Activated T-cell treated with anti-CD3 and anti-CD28 coated beads, Interleukin-2, amount 50 U/mL, for 1 hour (primary cell): ENCODE measurements at places on chromosomes 7 and 10.

DNA sequence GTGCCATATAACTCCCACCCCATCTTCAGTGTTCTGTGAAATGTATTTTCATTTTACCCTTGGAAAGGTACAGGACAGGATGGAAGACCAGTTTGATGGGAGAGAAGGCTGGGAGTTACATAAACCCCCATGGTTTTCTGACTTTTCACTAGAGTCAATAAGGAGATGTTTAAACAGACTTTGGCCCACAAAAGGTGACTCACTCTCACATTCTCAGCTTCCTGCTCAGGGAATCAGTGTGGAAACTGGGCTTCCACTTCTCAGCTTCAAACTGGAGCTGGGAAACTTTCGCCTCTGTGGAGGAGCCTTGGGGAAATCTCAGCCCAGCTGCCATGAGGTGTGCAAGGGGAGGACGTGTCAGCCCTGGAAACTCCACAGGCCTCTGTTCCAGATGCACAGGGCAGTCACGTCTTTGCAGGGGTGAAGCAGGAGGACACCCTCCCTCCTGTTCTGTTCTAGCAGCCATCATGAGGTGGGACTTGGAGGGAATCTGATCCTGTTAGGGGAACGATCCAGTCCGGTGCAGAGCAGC is 560.5 kb upstream of the GALNT17 start:
- DNase-seq = no peak

GRCh38 chr7:74083928-74084721 is 521 bp downstream of the LIMK1 start:
- DNase-seq = peak; percentile 28

- DNase-seq = no peak
Observed at GRCh38 chr10:20767028-20767427, 130.1 kb downstream of the NEBL start.

DNA sequence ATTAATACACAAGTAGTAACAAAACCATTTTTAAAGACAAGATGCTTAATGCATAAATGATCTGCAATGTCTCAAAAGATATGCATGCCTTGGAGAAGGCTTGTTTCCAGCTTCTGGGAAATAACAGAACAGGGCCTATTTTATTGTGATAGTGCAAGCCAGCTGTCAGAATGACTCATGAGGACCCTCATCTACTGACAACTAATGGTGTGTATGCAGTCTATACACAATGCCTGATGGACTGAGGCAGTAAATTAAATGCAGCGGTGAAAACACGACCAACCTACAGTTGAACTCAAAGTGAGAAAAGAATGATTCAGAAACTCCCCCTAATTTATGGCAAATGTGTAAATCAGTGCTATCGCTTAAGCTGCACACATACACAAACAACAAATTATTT is 46.3 kb downstream of the VPS41 start:
- DNase-seq = no peak

DNA sequence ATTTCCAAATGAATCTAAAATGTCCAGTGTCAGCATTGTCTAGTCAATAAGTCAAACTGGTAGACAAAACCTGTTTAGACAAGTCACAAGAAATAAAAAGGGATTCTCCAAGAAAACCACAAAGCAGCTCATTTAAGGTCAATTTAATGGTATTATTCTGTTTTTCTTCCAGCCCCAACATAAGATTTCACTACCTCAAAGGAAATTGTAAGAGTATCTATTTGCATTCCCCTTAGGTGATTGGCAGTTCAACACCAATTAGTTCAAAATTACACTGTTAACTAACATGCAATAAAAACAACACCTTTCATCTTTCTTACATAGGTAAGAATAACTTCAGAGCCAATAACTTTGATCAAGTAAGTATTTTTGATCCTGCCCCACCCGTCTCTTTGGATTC is 106.3 kb downstream of the RNF32 start:
- DNase-seq = no peak

- no peak for DNase-seq
Observed at GRCh38 chr10:63515002-63515763, 6.0 kb upstream of the REEP3 start.

GRCh38 chr7:90262438-90262837 is 17.5 kb downstream of the CFAP69 start:
- no peak for DNase-seq

- no peak for DNase-seq
Observed at GRCh38 chr10:129131457-129132132, 335.4 kb upstream of the MGMT start.

- no peak for DNase-seq
Observed at GRCh38 chr7:28064437-28064836, 116.2 kb downstream of the JAZF1 start.

GRCh38 chr10:59709395-59710125 is at the start of gene SLC16A9:
SLC16A9 (minus strand) TSS chr10:59709850; CDS start chr10:59684291, 25,559 bp downstream.
- no peak for DNase-seq

DNA sequence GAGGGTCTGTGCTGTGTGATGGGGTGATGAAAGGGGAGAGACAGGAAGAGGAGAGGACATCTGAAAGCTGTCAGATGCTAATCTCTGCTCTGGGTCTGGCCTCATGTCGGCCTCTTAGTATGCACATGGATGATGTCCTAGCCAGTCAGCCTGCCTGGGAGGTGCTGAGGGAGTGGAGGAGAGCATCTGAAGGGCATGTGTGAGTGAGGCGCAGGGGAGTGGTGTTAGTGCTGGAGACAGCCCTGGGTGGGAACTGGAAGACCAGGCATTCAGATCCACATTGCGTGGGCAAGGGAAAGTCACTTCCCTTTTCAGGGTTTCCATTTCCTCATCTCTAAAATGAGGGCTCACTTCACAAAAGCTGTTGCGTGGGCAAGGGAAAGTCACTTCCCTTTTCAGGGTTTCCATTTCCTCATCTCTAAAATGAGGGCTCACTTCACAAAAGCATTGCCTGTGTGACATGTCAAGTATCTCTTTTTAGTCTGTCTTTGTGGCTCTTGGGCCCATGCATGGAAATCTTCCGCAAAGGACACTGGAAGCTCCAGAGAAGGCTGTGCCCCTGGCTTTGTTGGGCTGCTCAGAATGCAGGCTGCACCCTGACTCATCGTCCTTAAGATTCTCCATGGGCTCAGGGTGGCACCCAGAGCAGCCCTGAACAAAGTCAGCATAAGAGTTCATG is 10.0 kb downstream of the SFTPD start:
- DNase-seq = no peak

DNA sequence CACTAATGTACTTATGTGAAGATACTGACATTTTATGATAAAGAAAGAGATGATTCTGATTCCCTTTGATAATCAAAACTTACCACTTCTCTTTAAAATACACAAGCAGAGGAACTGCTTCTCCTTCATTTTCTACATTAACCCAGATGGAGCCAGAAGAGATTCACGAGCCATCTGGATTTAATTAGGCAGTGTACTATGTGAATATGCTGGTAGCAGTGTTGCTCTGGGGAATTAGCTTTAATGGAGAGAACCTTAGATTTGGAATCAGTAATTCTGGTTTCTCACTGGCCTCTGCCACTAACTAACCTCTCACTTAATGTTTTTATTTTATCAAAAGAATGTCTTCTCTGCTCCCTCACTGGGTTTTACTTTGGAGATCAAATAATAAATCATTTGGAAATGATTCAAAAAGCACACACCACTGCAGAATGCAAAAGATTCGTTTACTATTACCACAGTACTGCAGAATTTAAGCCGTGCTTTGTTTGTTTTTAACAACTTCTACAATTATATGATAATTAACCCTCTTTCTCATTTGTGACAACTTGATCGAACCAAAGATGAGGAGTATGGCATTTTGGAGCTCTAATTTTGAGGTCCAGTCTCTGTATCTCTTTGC is 77.5 kb upstream of the PHYHIPL start:
- no peak for DNase-seq

- DNase-seq = no peak
Observed at GRCh38 chr7:80387634-80388193, 124.2 kb downstream of the GNAT3 start.

GRCh38 chr10:14129770-14130169 is 201.0 kb downstream of the FRMD4A start:
- DNase-seq = no peak

GRCh38 chr7:80984619-80985018 is 65.8 kb upstream of the SEMA3C start:
- no peak for DNase-seq

DNA sequence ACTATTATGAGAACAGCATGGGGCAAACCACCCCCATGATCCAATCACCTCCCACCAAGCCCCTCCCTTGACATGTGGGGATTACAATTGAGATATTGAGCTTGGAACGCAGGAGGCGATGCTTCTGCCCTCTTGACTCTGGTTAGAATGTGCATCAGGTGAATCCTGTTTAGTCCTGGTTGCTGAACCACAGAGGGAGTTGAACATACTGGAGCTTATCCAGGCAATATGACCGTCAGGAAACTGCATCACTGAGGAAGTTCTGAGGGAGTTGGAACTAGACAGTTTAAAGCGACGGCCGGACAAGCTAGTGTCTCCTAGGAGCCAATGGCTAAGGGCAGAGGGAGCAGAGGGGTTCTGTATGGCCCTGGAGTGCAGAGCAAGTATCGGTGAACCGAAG is 31.8 kb upstream of the GARS1 start:
- no peak for DNase-seq

DNA sequence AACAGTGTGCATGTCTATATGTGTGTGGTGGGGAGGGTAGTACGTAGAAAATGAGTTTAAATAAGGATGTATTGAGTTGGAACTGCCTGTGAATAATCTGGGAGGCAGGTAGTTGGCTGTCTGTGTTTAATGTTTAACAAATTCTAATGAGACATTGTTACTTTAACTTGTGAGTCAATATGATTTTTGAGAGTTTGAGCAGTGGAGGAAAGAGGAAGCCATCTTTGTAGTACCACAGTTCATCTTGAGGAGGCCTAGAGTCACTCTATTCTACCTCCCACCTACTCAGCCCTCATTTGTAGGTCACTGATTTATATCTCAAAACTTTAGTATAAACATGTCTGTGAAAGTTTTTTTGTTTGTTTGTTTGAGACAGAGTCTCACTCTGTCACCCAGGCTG is 129.9 kb upstream of the ITGB1 start:
- no peak for DNase-seq

GRCh38 chr7:420142-421093 is 99.2 kb downstream of the PDGFA start:
- no peak for DNase-seq

DNA sequence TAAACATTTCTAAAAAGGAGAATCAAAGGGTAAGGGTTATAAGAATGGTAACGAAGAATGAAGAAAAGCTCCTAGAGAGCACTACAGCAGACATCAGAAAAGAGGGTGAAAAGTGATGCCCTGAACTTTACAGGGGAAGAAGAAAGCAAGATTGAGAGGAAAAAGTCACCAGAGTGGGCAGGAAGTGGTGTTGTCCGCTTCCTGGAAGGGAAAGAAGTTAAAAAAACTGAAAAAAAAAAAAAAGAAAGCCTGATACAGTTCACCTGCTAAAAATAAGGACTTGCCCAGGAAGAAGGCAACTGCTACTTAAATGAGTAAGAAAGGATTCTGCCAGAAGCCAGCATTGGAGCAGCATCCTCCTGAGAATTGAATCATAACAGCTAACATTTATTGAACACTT is 330.1 kb upstream of the PHF14 start:
- no peak for DNase-seq

DNA sequence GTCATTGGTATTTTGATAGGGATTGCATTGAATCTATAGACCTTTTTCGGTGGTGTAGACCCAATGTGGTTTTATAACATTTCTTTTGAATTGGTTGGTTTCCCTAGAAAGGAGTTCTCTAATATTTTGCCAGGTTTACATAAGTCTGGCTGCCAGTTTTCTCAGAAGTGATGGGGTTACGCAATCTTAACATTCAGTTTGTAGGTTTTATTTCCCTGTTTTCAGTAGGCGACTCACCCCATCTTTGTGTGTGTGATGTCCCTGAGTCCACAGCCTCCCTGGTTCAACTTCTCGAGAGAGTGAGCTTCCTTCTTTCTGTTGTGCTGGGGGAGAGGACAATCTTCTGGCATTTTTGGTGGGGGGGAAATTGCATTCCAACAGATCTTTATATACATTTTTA is 9.6 kb upstream of the KIF5B start:
- DNase-seq = no peak

GRCh38 chr7:92560602-92561001 is 29.6 kb downstream of the FAM133B start:
- no peak for DNase-seq

DNA sequence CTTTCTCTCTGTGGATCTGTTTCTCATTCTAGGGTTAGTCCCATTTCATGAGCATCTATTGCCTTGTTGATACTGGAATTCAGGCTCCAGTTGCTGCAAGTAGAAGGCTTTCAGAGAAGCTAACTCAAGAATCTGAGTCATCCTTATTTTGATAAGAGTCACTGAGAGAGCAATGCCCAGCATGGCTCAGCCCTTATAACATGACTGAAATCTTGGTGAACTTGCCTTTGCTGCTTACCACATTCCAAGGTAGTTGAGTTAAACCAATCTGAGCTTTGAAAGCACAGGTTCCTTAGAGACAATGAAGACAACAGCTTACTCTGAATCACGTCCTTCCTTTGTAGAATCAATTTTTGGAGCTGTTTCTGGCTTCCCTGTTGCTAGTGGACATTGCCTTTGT is 53.6 kb upstream of the CHCHD3 start:
- no peak for DNase-seq

DNA sequence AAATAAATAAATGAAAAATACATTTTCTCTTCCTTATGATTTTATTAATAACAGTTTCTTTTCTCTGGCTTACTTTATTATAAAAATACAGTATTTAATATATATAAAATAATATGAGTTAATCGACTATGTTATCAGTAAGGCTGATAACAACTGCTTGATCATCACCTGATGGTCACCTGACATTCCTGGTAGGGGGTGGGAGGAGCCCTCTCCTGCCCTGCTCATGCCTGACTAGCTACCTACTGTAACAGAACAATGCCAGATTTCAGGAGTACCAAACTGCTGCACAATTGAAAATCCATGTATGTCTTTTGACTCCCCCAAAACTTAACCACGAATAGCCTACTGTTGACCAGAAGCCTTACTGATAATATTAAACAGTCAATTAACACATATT is 1.3 kb upstream of the APBB1IP start:
- no peak for DNase-seq
